Right lobe of liver (tissue), 6 donors: ENCODE measurements at places on chromosomes 3 and 15.
A peak's percentile ranks its signal among the peaks of the same experiment; 100 is the strongest.

GRCh38 chr15:66131831-66132230 lies 121.7 kb downstream of the MEGF11 start:
- no peak for DNase-seq

- DNase-seq = no peak
These were observed 156.6 kb upstream of the IL12A start for GRCh38 chr3:159832024-159832423.

DNA sequence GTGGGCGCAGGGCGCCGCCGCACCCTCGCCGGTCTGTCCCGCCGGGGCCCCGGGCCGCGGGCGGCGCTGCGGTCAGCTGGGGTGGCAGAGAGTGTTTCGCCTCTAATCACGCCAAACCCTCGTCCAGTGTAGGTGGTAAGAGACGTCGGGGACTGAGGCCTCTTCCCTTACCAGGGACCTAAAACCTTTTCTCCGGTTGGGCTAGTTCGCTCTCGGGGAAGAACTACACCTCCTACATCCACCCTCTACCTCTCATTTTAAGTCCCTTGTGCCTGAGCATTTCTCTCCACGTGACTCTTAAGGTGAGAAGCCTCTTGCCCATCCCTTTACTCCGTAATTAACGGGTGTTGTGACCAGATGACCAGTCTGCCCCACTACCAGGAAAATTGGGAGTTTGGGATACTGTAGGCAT lies 520 bp downstream of the TMEM42 start:
- no peak for DNase-seq

- DNase-seq = no peak
These were observed 81.9 kb downstream of the FGF12 start for GRCh38 chr3:192645437-192645836.

- DNase-seq = no peak
These were observed 1233.1 kb upstream of the ALCAM start for GRCh38 chr3:104133630-104134029.

DNA sequence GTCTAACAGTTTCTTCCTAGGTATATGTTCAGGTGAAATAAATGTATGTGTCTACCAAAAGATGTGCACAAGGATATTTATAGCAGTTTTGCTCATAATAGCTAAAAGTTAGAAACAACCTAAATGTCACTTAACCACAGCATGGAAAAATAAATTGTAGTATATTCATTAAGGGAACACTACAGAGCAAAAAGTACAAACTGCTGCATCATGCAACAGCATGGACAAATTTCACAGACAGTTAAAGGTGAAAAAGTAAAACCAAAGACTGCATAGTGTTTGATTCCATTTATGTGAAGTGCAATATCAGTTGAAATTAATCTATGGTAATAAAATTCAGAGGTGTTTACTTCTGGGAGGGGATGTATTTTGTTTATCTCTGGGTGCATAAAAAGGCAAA lies 62.5 kb downstream of the FBXL2 start:
- DNase-seq = no peak

- no peak for DNase-seq
These were observed 78.9 kb downstream of the RBPMS2 start for GRCh38 chr15:64696481-64696880.

GRCh38 chr3:184227481-184227935 lies 1.9 kb upstream of the VWA5B2 start:
- no peak for DNase-seq

GRCh38 chr3:40939030-40939740 lies 260.1 kb upstream of the CTNNB1 start:
- no peak for DNase-seq

GRCh38 chr3:122789585-122790273 lies 3.9 kb downstream of the HSPBAP1 start:
- DNase-seq = no peak

DNA sequence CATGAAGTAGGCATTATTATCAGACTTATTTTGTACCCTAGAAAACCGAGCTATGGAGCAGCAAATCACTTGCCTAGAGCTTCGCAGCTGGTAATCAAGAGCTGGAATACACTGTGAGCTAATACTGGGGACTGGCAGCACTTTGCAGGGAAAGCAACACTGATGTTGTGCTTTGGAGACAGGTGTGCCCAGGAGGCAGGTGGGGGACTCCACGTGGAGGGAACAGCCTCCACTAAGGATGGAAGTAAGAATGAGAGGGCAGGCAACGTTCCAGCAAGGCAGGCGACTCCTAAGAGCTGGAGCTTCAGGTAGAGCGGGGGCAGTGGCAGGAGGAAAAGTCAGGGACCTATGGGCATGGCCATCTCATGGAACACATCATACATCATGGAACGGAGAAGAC lies 300.5 kb upstream of the IGF1R start:
- no peak for DNase-seq

GRCh38 chr15:94731286-94731685 lies 499.9 kb downstream of the MCTP2 start:
- DNase-seq = no peak

DNA sequence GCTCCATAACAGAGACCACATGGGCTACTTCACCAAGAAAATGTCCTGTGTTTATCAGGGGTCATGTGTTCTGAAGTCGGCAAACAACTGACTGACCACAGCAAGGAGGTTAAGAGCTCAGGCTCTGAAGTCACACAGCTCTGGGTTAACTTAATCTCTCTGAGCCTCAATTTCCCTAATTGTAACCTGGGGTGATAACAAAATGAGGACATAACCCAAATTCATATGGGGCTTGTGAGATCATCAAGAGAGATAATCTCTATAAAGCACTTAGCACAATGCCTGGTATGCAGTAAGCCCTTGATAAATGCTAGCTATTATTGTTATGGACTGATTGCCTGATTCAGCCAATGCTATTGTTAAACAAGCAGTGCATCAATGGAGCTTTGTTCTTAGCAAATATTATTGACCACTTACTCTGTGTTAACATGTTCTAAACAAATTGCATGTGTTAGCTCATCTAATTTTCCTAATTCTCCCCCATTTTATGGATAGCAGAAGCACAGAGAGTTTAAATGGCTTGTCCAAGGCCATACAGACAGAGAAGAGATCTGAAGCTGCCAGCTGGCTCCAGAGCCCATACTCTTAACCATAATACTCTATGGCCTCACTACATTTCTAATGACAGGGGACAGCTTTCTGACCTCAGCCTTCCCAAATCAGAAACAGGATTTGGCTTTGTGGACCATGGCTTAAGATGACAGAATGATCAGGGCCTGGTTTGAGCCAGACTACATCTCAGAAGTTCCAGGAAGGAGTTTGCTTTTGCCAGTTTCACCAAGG lies 78.3 kb downstream of the SHQ1 start:
- DNase-seq = no peak

DNA sequence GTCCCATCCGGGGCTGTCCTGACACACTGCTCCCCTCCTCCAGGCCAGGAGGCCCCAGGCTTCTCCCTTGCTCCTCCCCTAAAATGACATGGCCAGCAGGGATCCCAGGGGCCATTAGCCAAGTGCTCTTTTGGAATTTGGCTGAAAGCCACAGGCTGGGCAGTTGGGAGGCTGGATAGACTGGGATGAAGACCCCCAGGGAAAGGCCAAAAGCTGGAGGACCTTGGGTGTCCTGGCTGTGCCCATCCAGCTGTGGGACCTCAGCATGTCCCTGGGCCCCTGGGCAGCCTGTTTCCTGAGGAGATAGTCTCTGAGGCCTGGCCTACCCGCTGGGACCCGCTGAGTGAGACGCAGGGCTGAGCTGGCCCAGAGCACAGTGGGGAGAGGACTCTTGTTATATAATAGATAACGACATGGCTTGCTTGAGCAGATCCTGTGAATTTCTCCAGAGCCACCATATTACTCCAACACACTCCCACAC lies 5.7 kb upstream of the PDE8A start:
- DNase-seq = no peak

- DNase-seq = peak; percentile 76
These were observed 101.1 kb downstream of the DAPK2 start for GRCh38 chr15:63945007-63945788.

DNA sequence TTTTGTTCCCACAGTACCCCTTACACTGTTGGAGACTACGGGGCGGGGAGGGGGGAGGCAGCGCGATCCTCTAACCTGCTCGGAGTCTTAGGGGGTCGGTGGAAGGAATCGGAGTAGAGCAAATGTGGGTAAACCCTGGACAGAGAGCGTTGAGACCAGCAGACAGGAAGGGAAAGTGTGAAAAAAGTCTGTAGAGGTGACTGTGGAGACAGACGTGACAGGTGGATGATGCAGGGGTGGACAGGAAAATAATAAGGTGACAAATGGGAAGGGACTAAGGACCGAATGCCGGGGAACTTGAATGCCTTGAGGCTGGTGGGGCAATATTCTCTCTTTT lies 424 bp downstream of the EAF2 start:
- no peak for DNase-seq

DNA sequence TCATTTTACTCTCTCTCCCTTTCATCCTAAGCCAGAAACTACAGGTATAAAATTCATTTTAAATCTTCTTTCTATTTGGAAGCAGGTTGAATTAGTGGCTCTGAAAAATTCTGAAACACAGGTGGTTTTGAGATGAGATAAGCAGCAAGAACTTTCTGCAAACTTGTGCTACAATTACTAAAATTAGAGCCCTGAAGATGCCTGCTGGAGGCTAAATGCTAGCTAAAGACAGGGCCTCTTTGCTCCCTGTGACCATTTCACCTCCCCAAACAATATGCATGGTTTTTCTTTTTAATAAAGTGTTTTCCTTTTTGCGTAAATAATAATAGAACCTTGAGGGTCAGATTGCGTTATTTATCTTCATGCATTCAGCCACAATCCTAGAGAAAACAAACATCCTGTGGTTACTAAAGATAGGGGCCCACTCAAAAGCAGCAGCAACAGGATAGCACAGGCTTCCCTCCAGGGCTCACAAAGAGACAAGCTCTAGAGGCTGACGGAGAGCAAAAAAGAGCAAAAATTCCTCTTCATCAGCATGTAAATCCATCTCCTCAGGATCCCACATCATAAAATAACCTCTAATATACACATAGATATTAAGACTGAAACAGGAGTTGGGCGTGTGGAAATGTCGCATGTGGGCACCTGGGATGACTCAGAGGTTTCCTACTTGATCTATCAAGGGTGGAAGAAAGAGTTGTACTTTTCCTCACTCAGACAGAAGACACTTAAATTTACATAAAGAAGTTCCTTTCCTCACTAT lies 26.5 kb upstream of the CP start:
- no peak for DNase-seq

GRCh38 chr3:66483006-66483405 lies 17.8 kb downstream of the LRIG1 start:
- peak; percentile 74 for DNase-seq

- DNase-seq = no peak
These were observed 61.8 kb downstream of the GAP43 start for GRCh38 chr3:115685097-115685496.

DNA sequence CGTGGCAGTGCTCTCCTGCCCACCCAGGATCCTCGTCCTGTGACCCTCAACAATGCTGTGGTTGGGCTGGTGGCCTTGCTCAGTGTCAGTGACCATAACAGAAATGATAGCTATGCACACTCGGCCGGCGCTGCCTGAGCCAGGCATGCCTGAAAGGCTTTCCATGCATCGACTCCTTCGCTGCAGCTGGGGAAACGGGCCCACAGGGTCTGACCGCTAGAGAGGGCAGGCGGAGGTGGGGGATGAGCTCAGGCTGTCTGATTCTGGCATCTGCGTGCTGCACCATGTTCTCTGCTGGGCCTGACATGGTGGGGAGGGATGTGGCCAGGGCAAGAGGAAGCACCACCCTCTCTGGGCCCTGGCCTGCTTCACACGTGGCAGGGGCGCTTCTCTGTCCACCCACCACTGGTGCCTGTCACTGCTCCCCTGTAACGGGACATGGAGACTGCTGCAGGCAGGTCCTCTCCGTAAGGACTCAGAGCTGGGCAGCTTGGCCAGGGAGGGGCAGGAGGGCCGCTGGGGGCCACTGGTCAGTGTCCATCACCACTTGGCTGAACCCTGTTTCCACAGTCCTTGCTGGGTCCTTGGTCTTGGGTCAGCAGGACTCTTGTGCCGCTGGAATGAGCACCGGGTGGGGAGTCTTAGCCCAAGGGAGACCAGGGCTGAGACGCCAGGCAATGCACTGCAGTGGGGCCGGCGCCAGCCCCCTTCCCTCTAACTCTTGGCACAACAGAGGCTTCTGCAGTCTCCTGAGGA lies 64.1 kb upstream of the RPL32 start:
- DNase-seq = no peak

GRCh38 chr3:11072631-11073030 lies 80.1 kb downstream of the SLC6A1 start:
- DNase-seq = no peak

- no peak for DNase-seq
These were observed 66.6 kb downstream of the IL20RB start for GRCh38 chr3:137024348-137024747.
